ENCODE measurements at places on chromosomes 6 and 20.

DNA sequence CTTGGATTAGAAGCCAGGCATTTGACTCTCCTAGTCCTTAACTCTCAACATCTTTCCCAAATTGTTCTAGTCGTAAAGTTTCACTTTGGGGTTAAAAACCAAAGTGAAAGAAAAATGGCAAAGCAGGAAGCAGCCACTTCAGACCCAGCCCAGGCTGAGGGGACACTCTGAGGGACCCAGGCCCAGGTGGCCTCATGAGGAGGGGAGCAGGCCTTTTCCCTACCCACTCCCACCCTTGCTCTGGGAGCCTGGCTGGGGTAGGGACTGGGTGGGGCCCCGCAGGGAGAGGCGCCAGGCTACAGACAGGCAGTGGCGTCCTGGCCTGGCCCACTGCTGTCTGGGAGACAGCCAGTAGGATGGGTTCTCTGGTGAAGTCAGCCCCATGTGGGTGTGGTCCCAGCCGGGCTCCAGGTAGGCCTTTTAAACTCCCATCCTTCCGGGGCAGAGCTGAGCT lies 68.7 kb upstream of the MYL9 start:
- no peak for DNase-seq

GRCh38 chr20:8647961-8648441 lies 420.9 kb upstream of the PLCB4 start:
- no peak for DNase-seq

GRCh38 chr6:22142856-22143255 lies 154.0 kb downstream of the PRL start:
- DNase-seq = no peak

- DNase-seq = no peak
These were observed 19.9 kb downstream of the ARG1 start for GRCh38 chr6:131592935-131593334.

DNA sequence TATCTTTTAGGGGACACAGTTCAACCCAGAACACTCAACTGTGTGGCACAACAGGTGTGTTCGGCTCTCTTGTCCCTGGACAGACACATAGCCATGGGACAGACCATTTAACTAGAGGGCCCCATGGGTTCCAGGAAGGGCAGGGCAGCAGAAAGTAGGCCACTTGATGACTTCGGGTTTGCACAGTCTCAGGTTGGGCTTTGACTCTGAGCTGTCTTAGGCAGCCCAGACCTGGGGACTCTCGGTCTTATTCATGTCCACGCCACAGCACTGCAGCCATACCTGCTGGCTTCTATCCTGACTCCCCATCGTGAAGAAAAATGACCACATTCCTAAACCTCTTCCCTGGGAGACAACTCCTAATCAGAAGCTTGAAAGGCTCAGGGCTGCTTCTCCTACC lies 146.1 kb upstream of the AKAP12 start:
- DNase-seq = no peak
